ENCODE measurements at places on chromosomes 1 and 21. TPM values are rescaled to one million over a fixed set of nuclear protein-coding genes. Genes with fewer than 3 reads are reported as not detected.

GRCh38 chr1:62597281-62597680 lies at the start of gene ANGPTL3:
ANGPTL3 (plus strand) TSS chr1:62597520; CDS start chr1:62597567, 47 bp downstream.
- DNase-seq, result no peak

- DNase-seq, result no peak
These were observed 98.3 kb upstream of the CAMK1G start for GRCh38 chr1:209485167-209485566.

DNA sequence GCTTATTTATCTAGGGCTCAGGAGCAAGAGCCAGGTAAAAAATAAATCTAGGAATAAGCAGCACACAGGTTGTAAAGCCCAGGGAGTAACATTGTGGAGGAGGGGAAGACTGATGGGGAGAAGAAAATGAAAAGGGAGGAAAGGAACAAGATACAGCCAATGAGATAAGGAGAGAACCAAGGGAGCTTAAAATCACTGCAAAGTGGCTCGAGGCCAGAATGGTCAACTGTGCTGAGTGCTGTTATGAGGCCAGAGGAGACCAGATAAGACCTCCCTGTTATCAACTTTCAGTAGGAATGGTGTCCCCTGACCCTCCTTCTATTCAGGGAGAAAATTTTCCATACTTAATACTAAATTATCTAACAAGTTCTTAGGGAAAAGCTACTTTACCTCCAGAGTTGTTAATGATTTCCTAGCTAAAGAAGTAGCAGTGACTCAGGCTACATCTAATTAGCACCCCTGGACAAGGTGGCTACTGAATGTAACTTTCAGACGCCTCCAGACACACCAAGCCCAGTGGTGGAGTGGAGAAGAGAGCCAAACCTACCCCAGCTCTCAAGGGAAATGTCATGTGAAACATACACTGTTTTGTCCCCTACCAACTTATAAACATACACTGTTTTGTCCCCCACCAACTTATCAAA lies 25.5 kb downstream of the ENAH start:
- no peak for DNase-seq

DNA sequence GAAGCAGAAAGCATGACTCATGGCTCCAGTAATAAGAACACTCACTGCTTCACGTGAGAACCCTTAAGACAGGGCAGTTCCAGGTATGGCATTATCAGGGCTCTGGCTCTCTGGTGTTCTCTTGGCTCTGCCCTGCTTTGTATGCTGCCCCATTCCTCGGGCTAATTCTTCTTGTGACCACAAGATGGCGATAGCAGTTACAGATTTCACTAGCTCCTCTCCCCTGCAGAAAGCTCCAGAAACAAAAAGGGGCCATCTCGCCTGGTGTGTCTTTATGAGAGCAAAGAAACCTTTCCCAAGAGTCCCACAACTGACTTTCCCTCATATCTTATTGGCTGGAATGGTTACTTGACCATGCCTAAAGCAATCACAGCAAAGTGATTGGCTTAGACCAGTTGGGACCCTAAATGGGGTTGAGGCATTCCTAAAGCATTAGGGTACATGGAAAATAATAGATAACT lies 60.1 kb downstream of the F3 start:
- no peak for DNase-seq

- no peak for DNase-seq
These were observed 15.1 kb downstream of the NFASC start for GRCh38 chr1:204885790-204886189.

The ALX3 gene
- total RNA-seq, result not detected

All from thoracic aorta (tissue), 2 donors.